ENCODE measurements at places on chromosomes 7 and 10. TPM values are rescaled to one million over a fixed set of nuclear protein-coding genes. Genes with fewer than 3 reads are reported as not detected.

DNA sequence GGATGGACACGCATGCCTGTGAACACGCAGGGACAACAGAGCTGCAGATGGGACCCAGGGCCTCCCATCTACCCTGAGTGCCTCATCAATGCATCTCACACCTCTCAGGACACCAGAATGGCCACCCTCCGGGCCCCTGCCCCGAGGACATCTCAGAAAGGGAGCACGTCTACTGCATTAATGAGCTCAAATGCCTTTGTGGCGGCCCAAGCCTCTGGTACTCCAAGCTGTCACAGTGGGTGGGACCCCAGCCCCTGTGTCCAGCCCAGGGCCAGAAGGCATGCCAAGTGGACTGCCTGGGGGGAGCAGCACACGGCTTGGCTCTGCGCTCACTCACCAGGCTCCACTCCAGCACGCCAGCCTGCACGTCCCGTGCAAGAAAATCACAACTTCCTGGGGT, 52.0 kb downstream of the TCERG1L start:
- no peak overlapping the region for H3K27ac ChIP-seq
- H3K4me1 ChIP-seq: no peaks in the 10 kb centered on the region
- DNase-seq: no peak
- peaks cover 9% of the 10 kb centered on the region for H3K27me3 ChIP-seq
- no peaks in the 10 kb centered on the region for H3K36me3 ChIP-seq

DNA sequence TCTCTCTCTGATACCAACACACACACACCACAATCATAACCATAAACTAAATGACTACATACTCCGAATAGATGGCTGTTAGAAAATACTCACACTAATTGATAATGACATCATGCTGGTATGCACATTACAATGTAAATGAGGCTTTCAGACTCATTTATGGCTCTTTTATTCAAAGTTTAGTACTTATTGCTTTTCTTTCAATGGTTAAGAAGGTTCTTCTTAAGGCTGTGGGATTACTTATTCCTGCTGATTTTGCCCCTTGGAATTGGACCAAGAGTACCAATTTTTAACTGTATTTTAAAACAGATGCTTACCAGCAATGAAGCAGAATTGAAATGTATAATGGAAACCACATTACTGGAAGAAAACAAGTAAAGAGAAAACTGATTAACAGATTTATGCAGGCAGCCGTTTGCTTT, 20.6 kb upstream of the CABCOCO1 start:
- no peak for DNase-seq
- no peak overlapping the region for H3K27ac ChIP-seq
- H3K27me3 ChIP-seq: peaks cover 9% of the 10 kb centered on the region
- H3K36me3 ChIP-seq: no peaks in the 10 kb centered on the region
- H3K4me3 ChIP-seq: no peak overlapping the region

GRCh38 chr10:57654856-57655255, 612.8 kb downstream of the IPMK start:
- H3K4me1 ChIP-seq: no peaks in the 10 kb centered on the region
- DNase-seq: no peak
- no peak overlapping the region for H3K27ac ChIP-seq
- H3K27me3 ChIP-seq: no peaks in the 10 kb centered on the region
- no peak overlapping the region for H3K4me3 ChIP-seq

GRCh38 chr10:117419921-117420320, 44.7 kb upstream of the PDZD8 start:
- H3K4me3 ChIP-seq: no peak overlapping the region
- no peak overlapping the region for H3K27ac ChIP-seq
- H3K36me3 ChIP-seq: no peaks in the 10 kb centered on the region
- H3K4me1 ChIP-seq: no peaks in the 10 kb centered on the region

DNA sequence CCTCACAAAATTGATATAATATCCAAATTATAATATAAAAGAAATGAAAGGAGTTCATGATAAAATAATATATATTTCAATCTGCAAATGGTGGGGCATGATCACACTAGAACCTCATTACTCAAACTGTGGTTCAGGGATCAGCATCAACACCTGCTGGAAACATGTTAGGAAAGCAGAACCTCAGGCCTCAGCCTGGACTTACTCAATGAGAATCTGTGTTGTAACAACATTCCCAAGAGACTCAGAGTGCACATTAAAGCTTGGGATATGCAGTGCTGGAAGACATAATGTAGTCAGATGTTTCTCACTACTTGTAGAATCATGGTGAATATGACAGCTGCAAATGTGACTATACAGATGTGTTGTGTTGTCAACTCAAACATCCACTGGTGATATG, 81.7 kb upstream of the ITPRID1 start:
- no peak overlapping the region for H3K27ac ChIP-seq
- no peak for DNase-seq
- no peaks in the 10 kb centered on the region for H3K36me3 ChIP-seq
- H3K27me3 ChIP-seq: no peaks in the 10 kb centered on the region

DNA sequence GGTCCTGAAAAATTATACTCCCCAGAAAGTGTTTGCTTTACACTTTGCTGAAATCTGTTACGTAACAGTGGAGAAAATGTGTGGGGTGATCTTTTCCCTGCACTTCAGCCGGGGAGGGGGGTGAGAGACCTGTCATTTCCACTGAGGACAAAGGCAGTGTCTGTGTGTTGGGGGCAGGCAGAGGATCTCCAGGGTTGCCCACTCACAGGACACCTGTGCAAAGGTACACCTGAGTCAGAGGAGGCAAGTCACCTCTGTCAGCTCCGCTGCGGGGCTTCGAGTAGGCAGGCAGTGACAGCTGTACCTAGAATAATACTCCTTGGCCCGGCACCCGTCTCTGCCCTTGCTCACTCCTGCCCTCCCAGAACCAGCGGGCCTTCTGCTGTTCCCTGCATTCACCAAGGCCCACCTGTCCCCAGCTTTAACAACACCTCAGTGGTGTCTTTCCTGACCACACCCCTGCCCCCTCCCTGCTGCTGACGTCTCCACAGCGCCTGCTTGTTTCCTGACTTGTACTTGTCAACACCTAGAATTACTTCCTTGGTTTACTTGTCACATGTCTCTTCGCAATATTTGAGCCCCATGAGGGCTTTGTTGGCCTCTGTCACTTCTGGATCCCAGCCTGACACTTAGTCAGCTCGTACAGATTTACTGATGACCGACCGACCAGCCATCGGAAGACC, 159.2 kb downstream of the NEURL1 start:
- H3K27ac ChIP-seq: no peak overlapping the region
- no peak for DNase-seq
- H3K4me1 ChIP-seq: peaks cover 4% of the 10 kb centered on the region
- H3K36me3 ChIP-seq: no peaks in the 10 kb centered on the region

DNA sequence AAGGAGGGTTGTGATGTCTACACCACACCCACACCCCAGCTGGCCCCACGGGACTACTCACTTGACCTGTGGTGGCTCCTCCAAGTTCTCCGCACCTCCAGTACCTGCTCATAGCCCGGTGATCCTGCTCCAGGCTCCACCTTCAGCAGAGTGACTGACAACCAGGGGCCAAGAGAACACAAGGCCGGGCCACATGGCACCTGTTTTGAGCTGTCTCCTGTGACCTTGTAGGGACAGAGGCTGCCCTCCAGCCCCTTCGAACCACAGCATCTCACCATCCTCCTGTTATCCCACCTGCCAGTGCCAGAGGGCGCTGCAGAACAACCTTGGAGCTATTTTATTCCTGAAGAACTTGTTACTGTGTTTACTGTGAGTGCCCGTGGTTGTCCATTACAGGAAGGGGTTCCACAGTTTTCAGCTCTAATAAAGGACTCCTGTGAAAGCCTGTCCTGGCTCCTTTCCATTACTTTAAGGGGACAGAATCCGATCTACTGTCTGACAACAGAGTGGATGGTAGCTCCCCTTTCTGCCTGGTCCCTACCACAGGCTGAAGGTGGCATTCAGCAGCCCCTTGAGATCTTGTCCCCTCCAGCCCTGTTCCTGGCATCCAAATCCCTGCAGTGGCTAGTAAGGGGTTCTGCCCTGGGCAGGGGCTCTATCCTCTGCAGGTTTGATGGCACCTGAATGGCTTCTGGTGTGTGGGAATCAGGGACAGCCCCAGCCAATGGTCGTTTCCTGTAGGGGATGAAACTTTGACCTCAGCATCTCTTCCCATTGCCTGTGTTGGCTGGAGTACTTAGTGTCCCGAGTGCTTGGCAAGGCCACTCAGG, 50.8 kb downstream of the C10orf120 start:
- no peaks in the 10 kb centered on the region for H3K4me1 ChIP-seq
- peaks cover 67% of the 10 kb centered on the region for H3K27me3 ChIP-seq
- H3K36me3 ChIP-seq: peaks cover 4% of the 10 kb centered on the region
- no peak for DNase-seq
- H3K4me3 ChIP-seq: no peak overlapping the region
- H3K27ac ChIP-seq: no peak overlapping the region

DNA sequence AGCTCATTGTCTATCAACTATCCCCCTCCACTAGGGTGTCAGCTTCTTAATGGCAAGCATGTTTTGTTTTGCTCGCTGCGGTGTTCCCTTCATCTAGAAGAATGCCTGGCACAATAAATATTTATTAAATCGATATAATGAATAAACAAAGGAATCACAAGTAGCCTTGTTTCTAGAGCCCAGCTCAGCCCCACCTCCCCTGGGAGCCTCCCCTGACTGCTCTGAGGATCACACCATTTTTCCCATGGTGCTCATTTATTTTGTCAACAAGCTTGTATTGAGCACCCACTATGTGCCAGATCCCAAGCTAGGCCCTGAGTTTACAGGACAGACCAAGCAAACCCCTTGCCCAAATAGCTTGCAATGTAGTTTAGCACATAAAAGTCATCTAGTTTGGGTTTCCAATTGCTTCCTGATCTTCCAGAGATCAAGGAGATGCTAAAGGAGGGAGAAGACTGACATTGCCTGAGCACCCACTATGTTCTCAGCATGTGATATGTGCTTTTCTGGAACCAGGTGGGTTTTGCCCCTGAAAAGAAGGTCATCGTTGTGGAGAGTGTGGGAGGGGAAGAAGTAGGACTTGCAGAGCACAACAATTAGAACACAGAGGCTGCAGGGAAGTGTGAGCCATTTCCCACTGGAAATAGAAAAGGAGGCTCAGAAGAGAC, 42.3 kb upstream of the GPAM start:
- H3K27ac ChIP-seq: no peak overlapping the region
- H3K4me1 ChIP-seq: no peaks in the 10 kb centered on the region
- H3K27me3 ChIP-seq: peaks cover 40% of the 10 kb centered on the region
- no peak for DNase-seq
- H3K4me3 ChIP-seq: no peak overlapping the region
- no peaks in the 10 kb centered on the region for H3K36me3 ChIP-seq

DNA sequence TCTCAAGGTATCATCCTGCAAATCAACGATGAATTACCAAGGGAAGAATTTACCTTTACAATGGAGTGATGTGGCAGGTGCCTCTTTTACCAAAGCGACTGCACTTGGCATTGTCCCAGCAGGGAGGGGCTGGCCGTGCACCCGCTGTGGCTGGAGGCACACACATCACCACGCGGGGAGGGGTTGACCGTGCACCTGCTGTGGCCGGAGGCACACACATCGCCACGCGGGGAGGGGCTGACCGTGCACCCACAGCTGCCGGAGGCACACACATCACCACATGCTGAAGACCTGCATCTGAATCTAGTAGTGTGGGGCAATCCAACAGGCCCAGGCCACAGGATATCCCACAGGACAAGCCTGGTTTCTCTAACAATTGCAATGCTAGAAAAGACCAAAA, 493.5 kb downstream of the DNAJB6 start:
- no peak overlapping the region for H3K4me3 ChIP-seq
- peaks cover 12% of the 10 kb centered on the region for H3K27me3 ChIP-seq
- H3K27ac ChIP-seq: no peak overlapping the region

- H3K36me3 ChIP-seq: peaks cover 3% of the 10 kb centered on the region
- DNase-seq: no peak
- peaks cover 21% of the 10 kb centered on the region for H3K27me3 ChIP-seq
- no peak overlapping the region for H3K4me3 ChIP-seq
- no peak overlapping the region for H3K27ac ChIP-seq
These were observed 3.5 kb downstream of the AQP1 start for GRCh38 chr7:30915005-30915601.

DNA sequence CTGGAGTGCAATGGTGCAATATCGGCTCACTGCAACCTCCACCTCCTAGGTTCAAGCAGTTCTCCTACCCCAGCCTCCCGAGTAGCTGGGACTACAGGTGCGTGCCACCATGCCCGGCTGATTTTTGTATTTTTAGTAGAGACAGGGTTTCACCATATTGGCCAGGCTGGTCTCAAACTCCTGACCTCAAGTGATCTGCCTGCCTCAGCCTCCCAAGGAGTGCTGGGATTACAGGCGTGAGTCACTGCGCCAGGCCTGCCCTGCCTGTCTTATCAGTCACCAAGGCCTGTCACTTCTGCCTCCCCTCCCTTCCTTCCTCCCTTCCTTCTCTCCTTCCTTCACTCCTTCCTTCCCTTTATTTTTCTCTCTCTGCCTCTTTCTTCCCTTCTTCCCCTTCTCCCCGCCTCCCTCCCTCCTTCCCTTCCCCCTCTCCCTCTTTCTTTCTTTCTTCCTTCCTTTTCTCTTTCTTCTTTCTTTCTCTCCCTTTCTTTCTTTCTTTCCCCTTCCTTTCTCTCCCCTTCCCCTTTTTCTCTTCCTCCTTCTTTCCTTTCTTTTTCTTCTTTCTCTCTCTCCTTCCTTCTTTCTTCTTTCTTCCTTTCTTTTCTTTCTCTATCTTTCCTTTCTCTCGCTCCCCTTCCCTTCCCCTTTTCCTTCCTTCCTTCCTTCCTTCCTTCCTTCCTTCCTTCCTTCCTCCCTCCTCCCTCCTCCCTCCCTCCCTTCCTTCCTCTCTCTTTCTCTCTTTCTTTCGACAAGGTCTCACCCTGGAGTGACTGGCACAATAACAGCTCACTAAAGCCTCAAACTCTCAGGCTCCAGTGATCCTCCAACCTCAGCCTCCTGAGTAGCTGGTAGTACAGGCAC, 3.1 kb upstream of the ST7 start:
- no peak overlapping the region for H3K27ac ChIP-seq
- peaks cover 7% of the 10 kb centered on the region for H3K4me1 ChIP-seq
- no peak for DNase-seq
- H3K27me3 ChIP-seq: peaks cover 11% of the 10 kb centered on the region
- no peak overlapping the region for H3K4me3 ChIP-seq
- no peaks in the 10 kb centered on the region for H3K36me3 ChIP-seq

DNA sequence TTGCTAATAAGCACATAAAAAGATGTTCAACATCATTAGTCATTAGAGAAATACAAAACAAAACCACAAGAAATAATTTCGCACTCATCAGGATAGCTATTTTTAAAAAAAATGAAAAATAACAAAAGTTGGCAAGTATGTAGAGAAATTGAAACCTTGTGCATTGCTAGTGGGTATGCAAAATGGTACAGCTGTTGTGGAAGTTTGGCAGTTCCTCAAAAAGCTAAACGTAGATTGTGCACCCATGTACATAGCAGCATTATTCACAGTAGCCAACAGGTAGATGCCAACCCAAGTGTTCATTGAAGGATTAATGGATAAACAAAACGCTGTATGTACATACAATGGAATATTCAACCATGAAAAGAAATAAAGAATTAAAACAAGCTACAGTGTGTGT, 35.3 kb upstream of the STARD3NL start:
- no peak overlapping the region for H3K4me3 ChIP-seq
- DNase-seq: no peak
- no peaks in the 10 kb centered on the region for H3K36me3 ChIP-seq
- no peaks in the 10 kb centered on the region for H3K4me1 ChIP-seq
- no peak overlapping the region for H3K27ac ChIP-seq
- H3K27me3 ChIP-seq: peaks cover 31% of the 10 kb centered on the region

CHST15 gene
- total RNA-seq: 0.26 TPM

ADRB1 gene
- 0.10 TPM for total RNA-seq

RPP38 gene
- 14.3 TPM for total RNA-seq

CCDC7 gene
- 60.4 TPM for total RNA-seq

FEZF1 gene
- total RNA-seq: not detected

SPOCK2 gene
- 603 TPM for total RNA-seq

FLNC gene
- total RNA-seq: 0.05 TPM

ZNF365 gene
- 1.6 TPM for total RNA-seq

Data from T-helper 17 cell (primary cell).